ENCODE measurements at places on chromosomes 4 and X.
A peak's percentile ranks its signal among the peaks of the same experiment; 100 is the strongest.

DNA sequence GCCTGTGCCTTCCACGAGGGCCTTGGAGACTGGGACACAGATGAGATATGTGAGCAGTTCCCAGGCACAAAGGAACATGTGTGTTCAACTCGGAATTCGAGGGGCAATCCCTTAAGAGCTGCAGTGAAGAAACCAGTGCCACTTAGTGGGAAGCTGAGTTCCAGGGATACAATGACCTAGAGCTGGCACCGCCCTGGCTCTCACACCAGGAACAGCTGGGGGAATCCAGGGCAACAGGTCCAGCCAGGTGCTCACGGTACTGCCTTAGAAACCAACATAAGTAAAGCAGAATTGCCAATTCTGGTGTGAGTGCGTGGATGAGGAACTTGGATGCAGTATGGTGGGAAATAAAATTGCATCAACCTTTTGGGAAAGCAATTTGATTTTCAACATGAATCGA lies 122.9 kb downstream of the AFAP1 start:
- no peak for DNase-seq

DNA sequence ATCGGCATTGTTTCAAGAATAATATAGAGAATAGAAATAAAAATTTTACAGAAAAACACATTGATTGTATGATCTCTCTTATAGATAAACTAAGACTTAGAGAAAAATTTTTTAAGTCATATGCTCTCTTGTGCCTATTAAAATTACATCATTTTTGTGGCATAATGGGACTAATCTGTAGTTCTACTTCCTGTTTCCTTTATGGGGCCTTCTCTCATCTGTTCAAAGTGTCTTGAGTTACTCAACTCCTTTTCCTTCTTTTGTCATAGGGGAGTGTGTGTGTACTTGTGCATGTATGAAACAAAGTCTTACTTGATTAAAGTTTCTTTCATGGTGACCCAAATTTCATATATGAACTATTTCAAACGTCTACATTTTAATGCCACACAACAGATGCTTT lies 1448.9 kb upstream of the TENM3 start:
- DNase-seq: no peak

- DNase-seq: no peak
Measured at GRCh38 chr4:93351846-93352245, 476.7 kb upstream of the ATOH1 start.

DNA sequence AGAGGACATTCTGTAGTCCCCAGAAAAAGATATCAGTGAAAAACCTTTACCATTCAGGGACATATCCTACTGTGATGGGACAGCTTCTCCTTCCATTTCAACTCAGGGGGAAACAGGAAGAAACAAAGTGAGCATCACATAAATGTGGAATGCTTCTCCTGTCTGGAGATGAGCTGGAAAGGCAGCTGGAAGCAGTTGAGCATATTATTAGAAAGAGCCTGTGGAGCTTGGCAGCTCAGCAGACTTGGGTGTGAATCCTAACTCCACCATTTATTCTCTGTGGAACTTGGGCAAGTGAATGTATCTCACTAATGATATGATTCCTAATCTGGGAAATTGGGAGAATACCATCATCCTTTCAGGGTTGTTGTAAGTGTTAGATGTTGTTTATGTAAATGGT lies 232.1 kb upstream of the F9 start:
- DNase-seq: no peak

DNA sequence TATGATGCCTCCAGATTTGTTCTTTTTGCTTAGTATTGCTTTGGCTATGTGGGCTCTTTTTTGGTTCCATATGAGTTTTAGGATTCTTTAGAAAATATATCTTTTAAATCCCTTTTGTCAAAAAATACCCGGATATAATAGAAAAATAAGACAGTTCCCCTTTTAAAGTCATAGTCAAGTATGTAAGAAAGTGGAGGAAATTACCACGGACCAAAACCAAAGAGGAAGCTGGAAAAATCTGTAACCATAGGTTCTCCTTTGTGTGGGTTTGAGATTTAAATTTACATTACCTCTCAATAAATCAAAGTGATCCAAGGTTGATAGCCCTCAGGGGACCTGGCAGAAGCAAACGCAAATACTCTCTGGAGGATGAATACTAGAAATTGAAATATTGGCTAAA lies 58.3 kb upstream of the PACRGL start:
- no peak for DNase-seq

DNA sequence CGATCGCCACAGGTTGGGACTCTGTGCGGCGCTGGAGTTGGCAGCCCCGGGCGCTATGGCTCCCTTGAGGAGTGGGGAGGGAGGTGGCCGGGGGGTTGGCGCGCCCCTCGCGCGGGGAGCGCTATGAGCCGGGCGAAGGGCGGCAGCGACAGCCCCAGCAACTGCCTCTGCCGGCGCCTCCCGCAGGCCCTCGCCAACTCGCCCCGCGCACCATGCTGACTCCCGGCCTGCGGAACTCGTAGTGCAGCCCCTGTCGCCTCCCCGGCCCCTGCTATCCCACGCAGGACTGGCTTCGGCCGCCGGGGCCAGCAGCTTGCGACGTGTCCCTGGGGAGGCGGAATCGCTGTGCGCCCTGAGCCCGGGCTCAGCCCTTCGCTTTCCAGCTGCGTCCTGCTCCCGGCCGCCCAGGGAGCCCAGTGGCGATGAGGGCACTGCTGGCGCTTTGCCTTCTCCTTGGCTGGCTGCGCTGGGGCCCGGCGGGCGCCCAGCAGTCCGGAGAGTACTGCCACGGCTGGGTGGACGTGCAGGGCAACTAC lies 415 bp downstream of the SHISA3 start:
- no peak for DNase-seq

GRCh38 chrX:147180886-147181285 lies 366.3 kb upstream of the CXorf51A start:
- DNase-seq: no peak

DNA sequence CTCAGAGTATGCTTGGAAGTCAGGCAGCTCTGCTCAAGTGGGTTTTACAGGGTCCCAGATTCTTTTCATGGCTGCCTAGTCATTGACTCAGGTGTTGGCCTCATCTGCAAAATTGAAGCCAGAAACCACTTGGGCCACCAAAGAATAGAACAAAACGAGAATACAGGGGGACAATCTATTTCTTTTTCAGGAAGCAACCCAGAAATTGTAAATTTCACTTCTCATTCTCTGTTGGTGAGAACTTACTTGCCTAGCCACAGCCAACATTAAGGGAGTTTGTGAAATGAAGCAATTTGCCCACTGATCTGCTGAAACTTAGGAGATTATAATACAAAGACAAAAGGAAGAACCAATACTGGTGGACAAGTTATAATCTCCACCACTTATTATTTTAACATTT lies 8.6 kb upstream of the TKTL2 start:
- no peak for DNase-seq

- no peak for DNase-seq
Measured at GRCh38 chr4:169791527-169792156, 33.9 kb upstream of the HPF1 start.

- no peak for DNase-seq
Measured at GRCh38 chr4:67721770-67722597, 21.0 kb upstream of the UBA6 start.

DNA sequence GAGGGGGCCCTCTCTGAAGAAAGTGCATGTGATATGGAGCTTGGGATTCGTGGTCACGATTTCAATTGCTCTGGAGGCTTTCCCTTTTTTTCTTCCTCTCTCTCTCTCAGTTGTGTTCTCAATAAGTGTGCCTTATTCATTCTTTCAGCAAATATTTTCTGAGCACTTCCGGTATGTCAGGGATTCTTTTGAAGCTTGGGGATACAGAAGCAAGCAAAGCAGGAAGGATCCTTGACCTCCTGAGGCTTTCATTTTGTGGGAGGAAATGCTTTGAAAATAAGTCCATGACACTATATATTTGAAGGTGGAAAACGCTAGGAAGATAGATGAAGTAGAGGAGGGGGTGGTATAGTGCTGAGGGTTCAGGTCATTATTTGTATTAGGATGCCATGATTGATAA lies 12.6 kb upstream of the GABRE start:
- no peak for DNase-seq

GRCh38 chr4:184287697-184288255 lies 70.1 kb upstream of the ENPP6 start:
- no peak for DNase-seq

DNA sequence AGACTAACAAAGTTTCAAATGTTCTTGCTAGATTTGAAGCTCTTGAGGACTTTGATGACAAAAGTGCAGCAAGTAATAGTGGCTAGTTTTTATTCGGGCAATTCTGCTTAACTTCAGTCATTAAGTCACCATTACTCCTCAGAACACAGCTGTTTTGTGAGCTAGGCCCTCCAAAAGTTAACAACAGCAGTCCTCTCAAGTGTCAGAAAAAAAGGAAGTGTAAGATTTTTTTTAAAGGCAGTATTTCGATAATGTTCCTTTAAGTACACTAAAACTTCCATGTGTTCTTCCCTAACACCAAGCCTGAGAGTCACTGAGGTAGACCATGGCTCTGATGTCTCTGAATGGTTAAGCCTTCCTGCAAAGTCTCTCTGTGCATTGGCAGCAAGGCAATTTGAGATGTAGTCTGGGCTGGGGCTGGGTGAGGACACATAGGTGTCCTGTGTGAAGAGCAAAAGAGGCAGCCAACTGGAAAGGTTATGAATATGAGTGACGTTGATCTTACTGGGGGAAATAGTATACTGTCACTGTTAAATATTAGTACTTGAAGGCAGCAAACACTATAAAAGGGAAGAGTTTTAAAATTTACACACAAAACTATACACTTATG lies 174.0 kb upstream of the MAP3K15 start:
- no peak for DNase-seq

DNA sequence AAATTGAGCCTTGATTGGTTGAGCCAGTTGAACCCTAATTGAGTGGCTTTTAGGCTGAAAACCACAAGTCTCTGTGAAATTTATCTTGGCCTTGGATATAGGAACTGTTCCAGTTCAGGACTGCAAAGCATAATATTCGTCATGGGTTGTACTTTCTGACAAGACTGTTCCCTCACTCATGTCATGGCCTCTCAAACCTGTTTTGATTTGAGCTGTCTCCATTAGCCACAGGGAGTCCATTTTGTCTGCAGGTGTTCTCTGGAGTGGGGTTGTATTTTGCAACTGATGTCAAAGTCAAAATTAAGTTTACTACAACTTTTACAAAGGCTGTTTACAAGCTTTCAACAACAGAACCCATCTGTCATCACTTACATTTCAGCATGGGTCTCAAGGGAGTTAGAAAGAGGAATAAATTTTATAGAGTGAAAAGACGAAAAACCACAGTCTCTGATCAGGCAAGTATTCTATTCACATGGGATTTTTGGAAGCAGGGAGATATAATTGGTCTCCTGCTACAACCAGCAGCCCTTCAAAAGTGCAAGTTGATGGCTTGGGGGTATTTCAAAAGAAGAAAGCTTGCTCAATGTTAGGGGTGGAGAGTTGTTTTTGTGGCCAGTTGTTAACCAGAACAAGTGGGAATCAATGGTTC lies 1716.3 kb downstream of the C4orf33 start:
- no peak for DNase-seq

GRCh38 chr4:96035727-96036126 lies 195.8 kb downstream of the PDHA2 start:
- DNase-seq: no peak

GRCh38 chrX:132737743-132738142 lies 220.7 kb downstream of the HS6ST2 start:
- peak; percentile 11 for DNase-seq

DNA sequence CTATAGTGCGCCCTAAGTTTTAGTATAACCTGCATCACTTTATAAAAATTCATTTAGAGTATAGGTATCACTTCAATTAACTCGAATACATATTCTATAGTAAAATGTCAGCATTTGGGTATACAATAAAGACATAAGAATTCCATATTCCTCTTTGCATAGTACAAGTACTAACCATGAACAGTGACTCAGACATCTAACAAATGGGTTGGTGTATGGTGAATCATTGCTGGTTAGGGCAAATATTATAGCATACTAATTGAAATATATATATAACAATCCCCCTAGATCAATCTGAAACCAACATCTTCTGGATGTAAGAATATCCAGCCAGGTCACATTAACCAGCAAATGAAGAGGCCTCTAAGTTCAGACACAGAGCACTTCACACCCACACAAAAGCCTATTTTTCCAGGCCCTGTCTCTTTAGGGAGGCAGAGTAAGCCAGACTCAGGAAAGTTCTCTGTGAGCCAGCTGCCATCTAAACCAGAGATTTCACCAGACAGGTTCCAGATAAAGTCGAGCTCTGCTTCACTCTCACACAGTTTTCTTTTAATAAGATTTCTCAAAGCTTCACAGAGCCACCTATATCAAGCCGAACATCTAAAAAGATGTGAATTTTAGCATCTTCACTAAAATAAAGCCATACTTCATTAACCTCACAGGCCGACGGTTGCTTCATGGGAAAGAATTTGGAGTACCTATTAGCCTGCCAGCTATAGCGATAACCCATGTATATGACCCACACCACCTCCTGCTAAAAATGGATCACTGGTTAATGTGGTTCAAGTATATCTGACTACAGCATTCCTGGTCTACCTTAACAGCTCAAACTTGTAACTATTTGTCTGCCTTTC lies 200.0 kb upstream of the FTHL17 start:
- DNase-seq: no peak

DNA sequence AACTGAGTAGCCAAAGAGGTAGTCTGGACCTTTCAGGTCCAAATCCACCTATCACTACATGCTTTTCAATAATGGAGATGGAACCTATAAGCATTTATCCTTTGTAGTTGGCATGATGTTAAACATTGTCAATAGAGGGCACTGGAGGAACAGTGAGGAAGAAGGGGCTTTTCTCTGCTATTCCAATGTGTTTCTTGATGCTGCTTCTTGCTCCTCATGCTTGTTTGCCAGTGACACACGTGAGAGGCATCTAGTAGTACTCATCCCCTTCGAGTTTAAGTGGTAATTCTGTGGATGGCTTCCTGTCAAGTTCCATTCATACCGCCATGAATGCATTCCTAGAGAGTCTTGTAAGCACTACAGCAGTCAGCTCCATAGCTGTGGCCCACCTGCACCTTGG lies 84.0 kb downstream of the NAA11 start:
- DNase-seq: no peak
